ENCODE measurements at places on chromosomes 12 and 14.

GRCh38 chr14:95250936-95251335 lies 68.8 kb downstream of the CLMN start:
- DNase-seq: no peak

DNA sequence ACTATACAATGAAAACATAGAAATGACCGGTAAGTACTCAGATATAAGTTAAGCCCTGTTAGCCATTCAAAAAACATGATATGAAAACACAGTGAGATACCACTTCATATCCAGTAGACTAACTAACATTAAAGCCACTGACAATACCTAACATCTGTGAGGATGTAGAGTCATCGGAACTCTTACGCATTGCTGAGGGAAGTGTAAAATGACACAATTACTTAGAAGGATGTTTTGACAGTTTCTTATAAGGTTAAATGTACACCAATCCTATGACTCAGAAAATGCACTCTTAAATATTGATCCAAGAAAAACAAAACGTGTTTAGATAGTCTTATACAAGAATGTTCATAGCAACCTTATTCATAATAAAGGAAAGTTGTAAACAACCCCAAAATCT lies 782.9 kb downstream of the BCL11B start:
- DNase-seq: no peak

DNA sequence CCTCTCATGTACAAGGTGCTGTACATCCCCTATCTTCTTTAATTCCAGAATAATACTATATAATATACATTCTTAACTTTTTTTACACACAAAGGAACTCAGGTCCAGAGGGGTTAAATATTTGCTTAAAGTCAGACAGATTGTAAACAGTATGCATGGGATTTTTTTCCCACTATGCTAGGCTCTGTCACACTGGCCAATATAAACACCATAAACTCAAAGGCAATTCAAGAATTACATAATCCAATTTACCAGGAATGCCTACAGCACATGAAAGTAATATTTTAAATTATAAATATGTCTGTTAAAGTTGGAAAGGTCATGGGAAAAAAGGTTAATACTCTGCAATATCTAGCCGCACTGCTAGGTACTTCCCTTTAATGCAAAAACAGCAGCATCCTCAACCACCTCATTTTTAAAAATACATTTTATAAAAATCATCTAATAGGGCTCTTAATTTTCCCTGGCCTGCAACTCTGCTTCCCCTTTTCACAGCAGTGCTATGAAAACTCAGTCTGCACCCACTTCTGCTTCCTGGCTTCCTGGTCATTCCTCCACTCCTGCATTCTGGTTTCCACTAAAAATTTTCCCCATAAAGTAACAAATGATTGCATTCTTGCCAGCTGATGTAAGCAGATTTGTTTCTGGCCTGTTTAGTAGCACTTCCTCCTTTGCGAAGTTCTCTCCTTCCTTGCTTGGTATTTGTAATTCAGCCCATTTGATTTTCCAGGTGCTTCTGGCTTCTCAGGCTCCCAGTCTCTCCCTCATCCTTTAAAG lies 128.1 kb downstream of the ITPR2 start:
- DNase-seq: no peak

DNA sequence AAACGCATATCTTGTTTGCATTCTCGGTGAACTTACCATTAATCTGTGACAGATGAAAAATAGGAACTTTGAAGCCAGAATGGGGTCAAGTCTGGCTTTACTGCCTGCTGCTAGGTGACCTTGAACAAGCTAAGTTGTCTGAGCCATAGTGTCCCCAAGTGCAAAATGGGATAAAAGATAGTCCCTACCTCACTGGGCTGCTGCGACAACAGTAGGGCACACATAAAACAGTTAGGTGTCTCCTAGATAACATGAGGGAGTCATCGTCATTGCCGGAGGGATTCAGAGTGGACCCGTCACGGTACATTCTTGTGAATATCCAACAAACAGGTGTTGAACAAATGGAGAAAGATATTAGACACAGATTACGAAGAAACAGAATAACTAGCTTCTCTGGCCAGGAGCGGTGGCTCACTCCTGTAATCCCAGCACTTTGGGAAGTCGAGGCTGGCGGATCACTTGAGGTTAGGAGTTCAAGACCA lies 71.2 kb downstream of the NINJ2 start:
- no peak for DNase-seq
